Endothelial cell of umbilical vein (primary cell): ENCODE measurements at places on chromosomes 2 and 18.

- H3K27ac ChIP-seq: no peak overlapping the region
- no peaks in the 10 kb centered on the region for H3K4me1 ChIP-seq
- no peak overlapping the region for H3K4me3 ChIP-seq
- H3K27me3 ChIP-seq: no peaks in the 10 kb centered on the region
- no peaks in the 10 kb centered on the region for H3K36me3 ChIP-seq
Observed at GRCh38 chr2:76385943-76386342, 675.2 kb upstream of the GCFC2 start.

DNA sequence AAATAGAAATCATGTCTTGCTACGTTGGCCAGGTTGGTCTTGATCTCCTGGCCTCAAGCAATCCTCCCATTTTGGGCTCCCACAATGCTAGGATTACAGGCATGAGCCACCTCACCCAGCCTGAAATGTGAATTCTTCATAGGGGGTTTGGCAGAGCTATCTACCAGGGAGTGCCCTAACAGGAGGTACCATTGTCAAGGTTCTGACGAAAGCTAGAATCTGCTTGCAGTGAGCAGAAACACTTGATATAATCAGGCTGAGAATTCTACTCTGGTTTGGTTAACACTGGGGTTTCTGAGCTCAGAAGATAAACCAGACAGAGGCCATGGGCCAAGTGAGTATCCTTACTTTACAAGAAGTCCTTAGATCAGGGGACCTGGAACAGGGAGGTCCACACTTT is 7.2 kb upstream of the LAMA3 start:
- H3K4me1 ChIP-seq: no peaks in the 10 kb centered on the region
- H3K36me3 ChIP-seq: no peaks in the 10 kb centered on the region
- no peak overlapping the region for H3K4me3 ChIP-seq
- no peak for DNase-seq
- no peak overlapping the region for H3K27ac ChIP-seq

DNA sequence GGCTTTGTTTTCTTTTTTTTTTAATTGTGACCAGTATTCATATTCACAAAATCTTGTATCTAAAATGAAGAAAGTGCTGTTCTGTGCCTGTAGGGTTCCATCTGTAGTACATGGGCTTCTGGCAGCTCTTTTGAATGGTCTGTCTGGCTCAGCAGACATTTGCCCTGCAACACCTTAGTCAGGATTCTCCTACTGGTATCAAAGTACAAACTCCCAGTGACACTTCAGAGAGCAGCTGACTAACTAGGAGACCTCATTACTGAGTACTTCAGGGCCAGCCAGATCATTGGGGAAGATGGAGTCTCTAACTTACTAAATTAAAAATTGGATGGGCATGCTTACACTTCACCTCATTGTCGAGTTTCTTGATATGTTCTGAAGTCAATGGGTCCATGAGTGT is 39.7 kb downstream of the GRHL1 start:
- H3K27ac ChIP-seq: peak overlapping the region; percentile 72
- peak; percentile 21 for DNase-seq
- no peaks in the 10 kb centered on the region for H3K36me3 ChIP-seq

GRCh38 chr2:74845217-74845751 is 11.4 kb downstream of the HK2 start:
- DNase-seq: peak; percentile 94
- peaks cover 47% of the 10 kb centered on the region for H3K4me1 ChIP-seq
- no peaks in the 10 kb centered on the region for H3K36me3 ChIP-seq
- H3K27ac ChIP-seq: peak overlapping the region; percentile 63
- no peak overlapping the region for H3K4me3 ChIP-seq
- H3K27me3 ChIP-seq: no peaks in the 10 kb centered on the region

DNA sequence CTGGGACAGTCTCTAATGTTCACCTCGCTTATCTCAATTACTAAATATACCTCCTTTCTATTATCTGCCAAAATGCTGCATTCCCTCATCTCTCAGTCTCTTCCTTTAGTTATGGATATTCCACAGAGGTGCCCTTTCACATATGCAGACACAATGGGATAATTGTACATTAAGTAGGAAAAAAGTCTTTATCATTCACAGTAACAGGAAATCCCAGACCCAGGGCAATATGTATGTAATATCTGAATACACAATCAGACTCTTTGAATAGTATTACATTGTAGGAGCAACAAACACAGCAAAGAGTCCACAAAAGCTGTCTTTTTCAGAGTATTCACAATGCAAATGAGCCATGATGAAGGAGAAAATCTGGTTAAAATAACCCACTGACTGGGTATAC is 1399.0 kb upstream of the ZEB2 start:
- peak; percentile 10 for DNase-seq
- no peak overlapping the region for H3K27ac ChIP-seq
- no peaks in the 10 kb centered on the region for H3K27me3 ChIP-seq
- no peaks in the 10 kb centered on the region for H3K4me1 ChIP-seq
- no peak overlapping the region for H3K4me3 ChIP-seq

- H3K27me3 ChIP-seq: no peaks in the 10 kb centered on the region
- peak overlapping the region; percentile 18 for H3K27ac ChIP-seq
- DNase-seq: peak; percentile 75
- no peaks in the 10 kb centered on the region for H3K36me3 ChIP-seq
- no peak overlapping the region for H3K4me3 ChIP-seq
Observed at GRCh38 chr2:189285962-189286645, 106.5 kb upstream of the COL5A2 start.

DNA sequence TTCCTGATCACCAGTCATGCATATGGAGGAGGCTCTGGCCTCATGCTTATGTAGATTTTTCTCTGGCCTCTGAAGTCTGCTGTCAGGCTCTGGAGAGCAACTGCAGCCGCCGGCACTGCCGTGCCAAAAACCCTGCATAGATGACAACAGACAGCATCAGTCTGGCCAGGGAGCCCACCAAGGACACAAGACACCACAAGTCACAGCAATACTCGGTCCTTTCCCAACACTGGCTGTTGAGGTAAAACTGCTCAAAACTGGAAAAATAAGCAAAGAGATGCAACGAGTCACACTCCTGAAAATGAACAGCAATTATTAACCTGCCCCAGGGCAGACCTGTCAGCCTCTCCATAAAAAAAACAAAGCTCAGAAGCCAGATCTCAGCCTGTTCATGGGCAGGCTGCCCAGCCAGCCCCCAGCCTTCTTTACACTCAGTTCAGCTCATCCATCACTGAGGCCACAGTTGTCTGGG is 186.0 kb upstream of the RAB6C start:
- no peak for DNase-seq
- H3K4me1 ChIP-seq: no peaks in the 10 kb centered on the region
- H3K27ac ChIP-seq: no peak overlapping the region
- H3K4me3 ChIP-seq: no peak overlapping the region
- H3K36me3 ChIP-seq: no peaks in the 10 kb centered on the region

- no peaks in the 10 kb centered on the region for H3K4me1 ChIP-seq
- H3K27me3 ChIP-seq: no peaks in the 10 kb centered on the region
- H3K27ac ChIP-seq: no peak overlapping the region
- H3K4me3 ChIP-seq: no peak overlapping the region
- DNase-seq: no peak
Observed at GRCh38 chr2:167965907-167966761, 281.3 kb downstream of the STK39 start.
